ENCODE measurements at places on chromosomes 3 and 15.

GRCh38 chr15:89187301-89187985 lies 33.9 kb downstream of the RLBP1 start:
- no peak for DNase-seq

DNA sequence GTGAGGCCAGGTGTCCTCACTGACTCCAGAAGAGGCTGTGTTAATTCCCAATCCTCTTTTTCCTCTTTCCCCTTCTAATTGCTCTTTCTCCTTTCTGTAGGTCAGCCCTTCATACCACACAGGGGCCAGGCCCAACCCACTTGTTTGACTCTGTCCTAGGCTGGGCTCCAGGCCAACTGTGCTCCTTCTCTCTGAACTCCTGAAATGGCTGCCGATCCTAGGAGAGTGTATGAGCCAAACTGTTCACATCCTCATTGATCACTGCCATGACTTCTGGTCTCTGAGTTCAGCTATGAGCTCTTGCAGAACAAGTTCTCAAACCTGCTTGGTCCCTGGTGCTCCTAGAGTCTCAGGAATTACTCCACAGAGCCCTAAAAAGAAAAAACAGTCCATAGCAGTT lies 145.1 kb downstream of the VGLL4 start:
- DNase-seq = no peak

- DNase-seq = no peak
These were observed 657.2 kb downstream of the FHIT start for GRCh38 chr3:60594025-60594424.

DNA sequence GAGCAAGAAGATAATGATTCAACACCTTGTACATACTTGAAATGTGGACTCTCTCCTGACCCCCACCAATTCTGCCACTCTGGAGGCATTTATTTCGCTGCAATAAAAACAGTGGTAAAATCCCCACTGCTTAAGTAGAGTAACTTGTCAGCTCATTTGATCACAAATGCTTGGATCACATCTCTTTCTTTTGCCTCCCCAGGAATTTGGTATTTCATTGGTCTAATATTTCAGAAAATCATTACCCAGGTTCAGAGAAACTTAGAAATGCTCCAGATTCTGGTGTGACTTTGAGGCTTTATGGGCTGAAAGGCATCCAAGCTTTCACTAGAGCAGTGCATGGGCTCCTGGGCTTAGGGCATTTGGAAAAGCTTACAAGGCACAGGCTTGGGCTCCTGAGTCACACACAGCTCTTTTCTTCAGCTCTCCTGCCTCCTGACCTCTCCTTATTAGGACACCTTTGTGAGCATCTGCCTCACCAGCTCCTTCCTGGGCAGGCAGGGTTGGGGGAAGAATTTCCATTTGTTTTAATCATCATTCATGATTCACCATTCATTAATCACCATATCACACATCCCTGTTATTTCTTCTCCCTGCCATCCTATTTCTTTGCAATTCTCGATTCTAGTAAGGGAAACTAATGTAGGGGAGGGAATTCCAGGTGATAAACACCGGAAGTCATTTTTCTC lies 22.5 kb downstream of the CDCP1 start:
- DNase-seq = no peak

DNA sequence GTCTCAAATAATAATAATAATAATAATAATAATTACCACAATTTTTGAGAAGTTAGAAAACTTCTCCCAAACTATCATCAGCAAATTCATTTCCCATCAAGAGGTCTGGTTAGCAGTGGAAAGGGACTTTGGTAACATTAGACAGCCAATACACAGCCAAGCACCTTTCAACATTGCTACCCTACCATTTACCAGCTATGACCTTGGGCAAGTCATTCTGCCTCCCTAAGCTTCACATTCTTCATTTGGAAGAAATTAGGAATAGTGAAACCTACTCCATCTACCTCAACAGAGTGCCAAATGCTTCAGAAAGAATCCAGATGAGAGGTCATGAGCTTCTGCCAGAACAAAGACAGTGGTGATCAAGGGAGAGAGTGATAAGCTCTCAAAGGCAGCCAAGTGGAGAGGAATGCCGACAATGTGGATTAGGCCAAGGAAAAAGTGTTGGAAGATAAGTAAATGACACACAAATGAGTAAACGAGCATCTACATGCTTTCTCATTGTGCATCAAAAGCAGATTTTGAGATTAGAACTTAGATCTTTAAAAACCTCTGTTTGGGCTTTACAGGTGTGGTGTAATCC lies 42.9 kb upstream of the LPP start:
- no peak for DNase-seq

DNA sequence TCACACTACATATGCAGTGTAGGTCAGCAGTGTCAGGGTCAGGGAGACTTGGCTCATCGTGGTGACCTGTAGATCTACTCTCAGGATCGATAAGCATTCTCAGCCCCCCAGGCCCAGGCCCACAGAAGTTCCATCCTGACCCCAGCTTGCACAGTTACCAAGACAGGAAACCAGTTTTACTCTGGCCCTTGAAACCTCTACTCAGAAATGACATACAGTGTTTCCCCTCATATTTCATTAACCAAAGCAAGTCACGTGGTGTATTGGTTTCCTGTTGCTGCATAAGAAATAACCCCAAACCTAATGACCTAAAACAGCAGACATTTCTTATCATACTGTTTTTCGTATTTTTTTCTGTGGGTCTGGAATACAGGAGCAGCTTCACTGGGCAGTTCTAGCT lies 242.2 kb downstream of the SLCO3A1 start:
- DNase-seq = peak; percentile 59

DNA sequence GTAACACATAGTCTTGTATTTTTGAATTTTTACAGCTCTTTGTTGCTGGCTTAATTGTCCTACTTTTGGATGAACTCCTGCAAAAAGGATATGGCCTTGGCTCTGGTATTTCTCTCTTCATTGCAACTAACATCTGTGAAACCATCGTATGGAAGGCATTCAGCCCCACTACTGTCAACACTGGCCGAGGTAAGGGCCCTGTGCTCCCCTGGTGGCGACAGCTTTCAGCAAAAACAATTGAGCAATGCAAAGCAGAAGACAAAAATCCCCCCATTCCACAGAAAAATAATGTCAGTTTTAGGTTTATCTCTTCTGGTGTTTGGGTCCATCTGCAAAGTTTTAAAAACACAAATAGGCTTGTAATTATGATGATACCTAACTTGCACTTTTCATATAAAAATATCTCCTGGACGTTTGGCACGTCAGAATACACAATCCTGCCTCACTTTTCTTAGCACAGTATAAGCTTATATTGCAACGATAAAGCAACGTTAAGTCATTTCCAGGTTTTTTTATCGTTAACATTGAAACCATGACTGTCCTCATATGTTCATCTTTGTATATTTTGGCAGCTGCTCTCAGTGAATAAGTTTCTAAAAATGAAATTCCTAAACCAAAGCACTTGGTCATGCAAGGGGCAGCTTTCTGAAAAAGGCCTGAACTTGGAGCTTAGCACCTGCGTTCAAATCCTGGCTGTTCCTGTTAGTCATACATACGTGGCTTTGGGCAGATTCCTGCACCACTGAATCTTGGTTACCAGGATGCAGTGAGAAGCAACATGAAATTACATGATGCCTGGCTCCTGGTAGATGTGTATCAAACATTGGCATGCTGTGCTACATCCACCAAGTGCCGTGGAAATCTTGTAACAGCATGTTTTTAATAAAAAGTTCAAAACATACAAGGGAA lies 8.5 kb downstream of the SEC61A1 start:
- no peak for DNase-seq

DNA sequence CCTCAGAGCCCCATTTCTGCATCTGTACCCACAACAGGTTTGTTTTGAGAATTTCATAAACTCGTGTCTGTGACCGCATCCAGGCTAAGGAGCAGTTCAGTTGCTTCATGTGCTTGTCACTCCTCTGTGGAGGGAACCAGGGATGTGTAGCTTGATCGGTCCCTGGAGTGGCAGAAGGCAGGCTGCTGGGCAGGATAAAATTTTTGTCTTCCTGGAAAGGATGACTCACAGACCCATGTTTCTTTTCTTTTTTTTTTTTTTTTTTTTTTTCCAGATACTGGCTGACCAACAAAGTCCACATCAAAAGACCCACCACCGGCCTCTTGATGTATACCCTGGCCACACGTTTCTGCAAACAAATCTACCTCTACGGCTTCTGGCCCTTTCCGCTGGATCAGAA lies 70.1 kb downstream of the ST8SIA2 start:
- DNase-seq = no peak

DNA sequence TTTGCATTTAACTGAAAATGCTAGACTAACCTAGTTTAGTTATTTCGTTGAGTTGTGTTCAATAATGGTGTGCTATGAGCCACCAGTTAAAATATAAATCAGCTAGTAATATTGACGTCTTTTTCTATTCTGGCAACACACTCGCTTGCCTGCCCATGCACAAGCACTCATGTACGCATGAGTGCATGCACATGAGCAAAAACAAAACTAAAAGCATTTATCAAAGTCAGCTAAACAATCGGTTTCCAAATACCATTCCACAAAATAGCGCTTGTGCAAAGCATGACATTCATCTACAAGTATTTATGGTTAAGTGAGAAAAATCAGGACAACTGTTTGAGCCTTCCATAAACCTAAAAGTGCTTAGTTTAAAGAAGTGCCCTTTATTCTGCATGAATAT lies 13.1 kb upstream of the SAMMSON start:
- no peak for DNase-seq

DNA sequence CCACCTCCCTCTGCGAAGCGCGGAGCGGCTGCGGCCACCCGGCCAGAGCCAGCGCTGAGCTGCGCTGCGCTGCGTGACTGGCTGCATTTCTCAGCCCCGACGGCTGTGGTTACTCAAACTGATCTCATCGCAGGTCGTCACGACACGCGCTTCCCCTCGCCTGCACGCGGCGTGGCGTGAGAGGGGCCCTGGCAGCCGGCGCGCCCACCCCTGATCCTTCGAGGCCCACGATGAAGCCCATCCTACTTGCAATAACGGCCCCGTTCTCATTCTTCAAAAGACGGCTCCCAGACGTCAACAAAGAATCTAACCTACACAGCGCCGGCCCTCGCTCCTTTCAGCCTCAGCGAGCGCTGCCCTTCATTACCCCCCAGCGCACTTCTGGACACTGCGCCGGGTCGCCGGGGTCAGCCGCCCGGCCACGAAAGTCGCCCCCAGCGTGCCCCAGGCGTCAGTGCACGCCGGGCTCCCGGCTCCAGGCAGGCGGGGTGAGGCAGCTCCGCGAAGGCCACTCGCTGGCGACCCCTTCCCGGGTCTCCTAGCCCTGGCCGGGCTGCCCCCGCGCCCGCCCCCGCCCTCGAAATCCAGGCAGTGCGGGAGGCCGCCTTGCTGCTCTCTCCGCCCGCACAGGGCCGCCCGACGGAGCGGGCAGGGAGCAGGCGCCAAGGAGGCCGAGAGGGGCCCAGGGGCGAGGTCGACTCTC lies 9.9 kb upstream of the LEKR1 start:
- no peak for DNase-seq

DNA sequence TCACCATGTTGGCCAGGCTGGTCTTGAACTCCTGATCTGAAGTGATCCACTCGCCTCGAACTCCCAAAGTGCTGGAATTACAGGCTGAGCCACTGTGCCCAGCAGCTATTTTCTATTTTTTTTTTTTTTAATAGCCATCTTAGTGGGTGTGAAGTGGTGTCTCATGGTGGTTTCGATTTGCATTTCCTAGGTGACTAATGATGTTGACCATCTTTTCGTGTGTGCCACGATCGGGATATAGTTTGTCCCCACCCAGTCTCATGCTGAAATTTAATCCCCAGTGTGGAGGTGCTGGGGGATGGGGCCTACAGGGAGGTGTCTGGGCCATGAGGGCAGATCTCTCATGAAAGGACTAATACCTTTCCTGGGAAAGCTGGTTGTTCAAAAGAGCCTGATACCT lies 41.8 kb upstream of the MUC13 start:
- DNase-seq = no peak

DNA sequence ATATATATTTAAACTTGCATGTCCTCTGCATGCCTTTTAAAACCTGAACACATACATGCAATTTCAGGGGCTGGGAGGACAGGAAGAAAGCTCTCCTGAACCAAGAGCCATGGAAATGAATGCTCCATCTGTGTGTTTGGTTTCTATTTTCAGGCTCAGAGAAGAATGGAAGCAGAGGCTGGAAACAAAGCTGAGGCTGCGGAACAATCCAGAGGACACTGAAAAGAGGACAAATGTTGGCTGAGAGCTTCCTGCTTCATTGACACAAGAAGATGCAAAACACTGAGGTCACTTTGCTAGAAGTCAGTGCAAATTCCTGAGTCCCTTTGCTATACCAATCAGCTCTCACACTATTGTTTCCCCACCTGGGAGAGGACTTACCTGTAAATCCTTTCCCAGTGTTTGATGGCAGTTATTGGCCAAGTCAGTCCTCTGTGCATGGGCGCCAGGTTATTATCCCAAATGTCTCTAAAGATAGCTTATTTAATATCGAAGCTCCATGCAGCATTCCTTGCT lies 12.7 kb downstream of the FAM240A start:
- no peak for DNase-seq

GRCh38 chr3:155748611-155749365 lies 3.9 kb upstream of the PLCH1 start:
- DNase-seq = no peak

GRCh38 chr3:121768452-121768851 lies 18.9 kb upstream of the GOLGB1 start:
- no peak for DNase-seq

DNA sequence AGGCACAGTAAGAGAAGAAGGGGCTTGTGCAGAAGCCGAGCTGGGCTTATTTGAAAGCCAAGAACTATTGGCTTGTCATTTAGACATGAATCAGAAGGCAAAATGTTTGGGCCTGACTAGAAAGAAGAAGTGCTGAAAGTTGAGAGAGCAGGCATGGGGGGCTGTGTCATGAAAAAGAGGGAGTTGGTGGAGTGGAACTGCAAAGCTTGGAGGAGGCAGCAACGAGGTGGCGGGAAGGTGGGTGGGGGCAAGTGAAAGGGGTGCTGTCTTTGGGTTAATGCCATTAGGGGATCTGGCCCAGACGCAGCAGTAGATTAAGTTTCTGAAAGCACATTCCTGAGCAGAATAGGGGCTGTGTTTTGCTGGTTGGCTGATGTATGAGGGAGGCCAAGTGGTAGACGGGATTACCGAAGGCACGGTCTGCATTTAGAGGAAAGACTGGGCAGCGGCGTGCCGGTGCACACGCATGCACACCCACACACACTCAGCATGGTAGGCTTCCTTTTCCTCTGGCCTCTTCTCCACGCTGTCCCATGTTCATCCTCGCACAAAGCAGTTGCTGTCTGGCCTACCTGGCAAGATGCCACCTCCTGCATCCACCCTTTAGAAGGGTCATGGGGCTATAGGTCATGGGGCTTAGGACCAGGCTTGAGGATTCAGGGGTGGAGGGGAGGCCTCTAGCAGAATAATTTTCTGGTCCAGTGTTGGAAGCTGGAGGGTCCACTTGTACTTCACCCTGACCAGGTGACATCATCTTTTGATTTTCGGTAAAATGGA lies 43.0 kb downstream of the BOC start:
- peak; percentile 28 for DNase-seq

- DNase-seq = no peak
These were observed 20.1 kb downstream of the SPTBN5 start for GRCh38 chr15:41873711-41874110.

Data from inflammatory macrophage treated with lipopolysaccharide for 1 hour (primary cell).